NCI-H510A (cell line): ENCODE measurements at places on chromosomes 2 and 18.

GRCh38 chr2:66834859-66835258 lies 399.9 kb downstream of the MEIS1 start:
- DNase-seq: no peak

DNA sequence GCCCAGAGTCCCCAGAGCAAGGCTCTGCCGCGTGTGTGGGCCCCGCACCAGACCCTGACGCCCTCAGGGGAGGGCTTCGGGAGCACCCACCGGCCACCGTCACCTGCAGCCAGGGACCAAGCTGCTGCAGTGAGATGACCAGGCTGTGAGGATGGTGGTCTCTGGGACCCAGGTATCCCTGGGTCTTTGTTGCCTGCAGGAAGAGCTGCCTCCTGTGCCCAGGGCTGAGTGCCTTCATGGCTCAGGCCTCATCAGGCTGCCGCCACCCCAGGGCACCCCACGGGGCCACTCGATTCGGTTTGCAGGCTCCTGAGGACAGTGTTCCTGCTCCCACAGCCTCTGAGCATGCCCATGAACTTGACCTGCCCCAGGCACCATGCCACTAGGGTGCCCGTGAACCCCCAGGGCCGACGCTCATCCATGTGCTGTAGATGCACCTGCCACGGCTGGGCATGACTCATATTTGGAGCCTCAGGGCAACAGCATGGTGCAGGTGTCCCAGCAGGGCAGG lies 109.8 kb downstream of the FAM210A start:
- DNase-seq: no peak

DNA sequence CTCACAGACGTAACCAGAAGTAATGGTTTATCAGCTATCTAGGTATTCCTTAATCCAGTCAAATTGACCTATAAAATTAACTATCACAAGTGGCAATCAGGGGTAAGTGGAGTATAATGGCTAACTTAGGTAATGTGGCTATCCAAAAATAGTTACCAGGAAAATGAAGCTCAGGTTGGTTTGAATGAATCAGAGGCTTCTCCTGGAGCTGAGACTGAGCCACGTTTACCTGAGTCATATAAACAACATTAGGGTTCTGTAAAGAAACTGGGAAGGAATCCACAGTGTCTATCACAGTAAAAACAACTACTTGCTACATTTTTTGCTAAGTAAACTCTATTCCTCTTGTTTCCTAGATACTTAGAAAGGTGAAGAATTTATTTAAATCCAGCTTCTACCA lies 236.0 kb upstream of the SPHKAP start:
- no peak for DNase-seq

DNA sequence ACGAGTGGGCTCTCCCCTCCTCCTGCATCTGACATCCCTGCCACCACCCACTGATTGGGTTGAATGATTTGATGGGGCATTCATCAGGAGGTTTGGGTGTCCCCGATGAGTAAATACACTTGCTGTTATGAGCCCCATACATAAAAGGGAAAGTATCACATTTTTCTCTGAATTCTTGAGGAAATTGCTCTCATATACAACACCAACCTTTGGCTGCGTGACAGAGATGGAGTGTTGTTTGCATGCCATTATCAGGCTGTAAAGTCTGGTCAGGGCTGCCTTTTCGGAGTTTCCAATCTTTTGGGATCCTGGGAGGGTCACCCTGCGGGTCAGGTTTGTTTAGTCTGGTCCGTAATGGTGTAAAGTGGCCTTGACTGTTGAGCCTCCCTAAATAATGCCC lies 227.9 kb upstream of the SPRED2 start:
- DNase-seq: no peak

DNA sequence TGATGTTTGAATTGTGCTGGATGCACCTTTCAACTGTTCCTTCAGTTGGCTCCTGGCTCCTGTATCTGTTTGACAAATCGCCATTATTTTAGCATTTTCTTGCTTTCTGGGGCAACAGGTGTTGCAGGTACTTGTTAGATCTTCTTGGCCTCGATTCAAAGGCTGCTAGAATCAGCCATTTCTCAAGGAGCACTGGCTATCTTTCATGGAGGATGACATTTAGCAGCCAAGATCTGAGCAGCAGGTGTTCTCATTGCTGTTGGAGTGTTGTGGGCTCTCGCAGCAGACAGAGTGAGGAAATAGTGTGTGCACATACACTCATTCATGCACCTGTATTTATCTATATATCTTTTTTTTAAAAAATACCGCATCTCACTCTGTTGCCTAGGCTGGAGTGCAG lies 52.2 kb downstream of the INPP5D start:
- no peak for DNase-seq

DNA sequence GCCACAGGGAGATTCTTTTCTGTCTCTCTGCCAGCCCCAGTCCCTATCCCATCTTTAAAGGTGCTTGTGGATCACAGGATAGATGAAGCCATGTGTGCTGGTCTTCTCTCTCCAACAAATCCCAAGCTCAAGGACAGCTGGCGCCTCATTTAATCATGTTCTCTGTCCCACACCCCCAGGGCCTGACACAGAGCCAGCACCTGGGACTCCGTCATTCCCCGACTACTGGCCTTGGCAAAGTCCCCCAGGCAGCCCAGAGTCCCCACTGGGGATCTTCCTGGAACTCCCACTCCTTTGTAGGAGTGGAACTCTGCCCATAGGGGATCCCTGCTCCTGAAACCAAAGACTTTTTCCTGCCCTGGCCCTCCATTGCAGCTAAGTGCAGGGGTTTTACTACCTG lies 60.8 kb downstream of the MTHFD2 start:
- DNase-seq: no peak

GRCh38 chr2:30185178-30185577 lies 38.4 kb downstream of the YPEL5 start:
- DNase-seq: no peak

- no peak for DNase-seq
These were observed 26.9 kb upstream of the GPR75 start for GRCh38 chr2:53886406-53887280.

- DNase-seq: no peak
These were observed 243.0 kb downstream of the RPRM start for GRCh38 chr2:153235516-153235915.

DNA sequence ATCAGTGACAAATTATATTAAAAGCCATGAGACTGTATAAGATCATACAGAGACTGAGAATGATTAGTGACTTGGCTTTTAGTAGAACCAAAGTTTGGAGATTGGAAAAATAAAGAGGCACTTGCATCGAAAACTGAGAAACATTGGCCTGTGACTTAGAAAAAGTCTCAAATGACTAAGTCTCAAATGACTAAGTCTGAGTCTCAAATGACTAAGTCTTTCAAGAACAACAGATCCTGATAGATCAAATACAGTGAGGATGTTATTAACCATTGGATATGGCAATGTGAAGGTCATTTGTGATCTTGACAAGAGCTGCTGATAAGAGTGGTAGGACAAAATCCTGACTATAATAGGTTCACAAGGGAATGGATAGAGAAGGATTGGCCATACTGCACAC lies 135.5 kb upstream of the FANCL start:
- no peak for DNase-seq

- DNase-seq: no peak
These were observed 14.7 kb downstream of the CFLAR start for GRCh38 chr2:201130524-201131186.
